ENCODE measurements at places on chromosomes 11 and 22. TPM values are rescaled to one million over a fixed set of nuclear protein-coding genes. Genes with fewer than 3 reads are reported as not detected.

DNA sequence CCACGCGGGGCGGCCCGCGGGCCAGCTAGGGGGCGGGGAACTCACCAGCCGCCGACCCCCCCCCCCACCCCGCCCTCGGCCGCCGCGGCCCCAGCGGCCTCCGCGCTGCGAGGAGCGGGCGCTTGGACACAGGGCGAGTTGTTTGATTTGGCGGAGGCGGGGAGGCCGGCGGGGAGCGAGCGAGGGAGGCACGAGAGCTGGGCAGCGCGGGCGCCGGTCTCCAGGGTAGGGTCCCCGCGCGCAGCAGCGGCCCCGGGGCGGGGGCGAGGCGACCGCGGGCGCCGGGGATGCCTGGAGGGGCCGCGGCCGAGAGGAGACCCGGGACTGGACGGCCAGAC is 64.4 kb downstream of the NAV2 start:
- DNase-seq = no peak

The PRG2 gene
- total RNA-seq = not detected

The CD59 gene
- 587 TPM for total RNA-seq

- DNase-seq = no peak
These were observed 5.9 kb downstream of the CHKA start for GRCh38 chr11:68115285-68115684.

DNA sequence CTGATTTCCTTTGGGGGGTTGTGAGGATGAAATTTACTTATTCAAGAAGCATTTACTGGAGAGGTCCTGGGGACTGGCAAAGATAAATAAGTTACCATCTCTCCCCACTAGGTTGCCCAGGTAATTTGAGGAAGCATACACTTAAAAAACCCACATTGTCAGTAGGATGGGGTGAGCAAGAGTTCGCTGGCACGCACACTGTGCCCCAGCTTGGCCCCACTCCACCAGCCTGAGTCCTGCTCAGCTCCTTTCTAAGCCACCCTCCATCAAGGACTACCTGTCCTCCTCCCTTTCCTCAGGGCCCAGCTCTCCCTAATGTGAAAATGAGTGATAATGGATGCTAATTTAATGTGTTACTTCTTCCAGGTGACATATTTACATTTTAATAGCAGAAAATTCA is 216.5 kb upstream of the PLET1 start:
- DNase-seq = no peak

The KCNE3 gene
- 0.31 TPM for total RNA-seq

- no peak for DNase-seq
These were observed 9.9 kb downstream of the OVCH2 start for GRCh38 chr11:7696424-7696823.

- DNase-seq = no peak
These were observed 8.6 kb downstream of the CFL1 start for GRCh38 chr11:65849366-65849765.

The LARGE1 gene
- 92.6 TPM for total RNA-seq

The GDPD4 gene
- total RNA-seq = not detected

- no peak for DNase-seq
These were observed 32.6 kb downstream of the KREMEN1 start for GRCh38 chr22:29105468-29105867.

DNA sequence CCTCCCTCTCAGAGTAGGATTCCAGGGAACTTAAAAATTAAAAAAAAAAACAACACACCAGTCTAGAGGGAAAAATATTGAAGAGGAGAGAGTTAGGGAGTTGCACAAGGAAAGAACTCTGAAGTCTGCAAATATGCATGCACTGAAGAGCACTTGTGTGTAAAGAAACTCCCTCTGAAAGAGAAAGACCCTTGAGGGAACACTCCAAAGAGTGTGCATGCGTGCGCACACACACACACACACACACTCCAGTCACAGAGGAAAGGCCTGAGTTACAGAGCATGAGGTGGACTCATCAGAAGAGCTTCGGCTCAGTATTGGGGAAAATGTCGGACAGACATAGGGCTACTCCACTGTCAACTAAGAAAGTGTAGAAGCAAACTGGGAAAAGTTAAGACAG is 30.1 kb downstream of the GGTLC2 start:
- no peak for DNase-seq

DNA sequence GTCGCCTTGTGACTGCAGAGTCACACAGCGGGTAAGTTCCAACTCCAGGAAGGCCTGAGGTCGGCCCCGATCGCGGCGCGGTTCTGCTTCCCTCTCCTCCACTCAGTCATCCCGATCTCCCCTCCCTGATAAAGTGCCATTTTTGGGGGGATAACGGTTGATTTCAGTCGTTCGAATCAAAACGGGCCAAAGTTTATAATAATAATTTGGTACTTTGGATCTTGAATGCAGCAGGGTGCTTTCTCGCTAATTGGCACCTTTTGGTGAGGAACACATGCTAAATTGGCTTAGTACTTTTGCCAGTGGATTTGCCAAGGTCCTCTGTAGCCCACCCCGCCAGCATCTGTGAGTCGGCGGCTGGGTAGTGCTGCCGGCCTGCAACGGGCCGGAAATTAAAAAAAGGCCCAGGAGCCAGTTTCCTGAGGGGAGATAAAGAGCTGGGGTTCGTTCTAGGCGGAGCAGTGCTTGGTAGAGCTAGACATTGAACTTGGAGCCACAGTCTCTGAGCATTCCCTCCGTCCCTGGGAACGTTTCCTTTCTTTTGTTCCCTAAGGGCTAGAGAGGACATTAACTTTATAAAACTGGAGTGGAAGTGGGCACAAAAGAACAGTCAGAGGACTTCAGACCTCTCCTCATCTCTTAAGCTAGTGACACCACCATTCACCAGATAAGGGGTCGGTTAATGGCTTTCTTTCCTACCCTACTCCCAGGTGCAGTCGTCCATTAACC is 997 bp downstream of the UBE2L3 start:
- peak; percentile 22 for DNase-seq

DNA sequence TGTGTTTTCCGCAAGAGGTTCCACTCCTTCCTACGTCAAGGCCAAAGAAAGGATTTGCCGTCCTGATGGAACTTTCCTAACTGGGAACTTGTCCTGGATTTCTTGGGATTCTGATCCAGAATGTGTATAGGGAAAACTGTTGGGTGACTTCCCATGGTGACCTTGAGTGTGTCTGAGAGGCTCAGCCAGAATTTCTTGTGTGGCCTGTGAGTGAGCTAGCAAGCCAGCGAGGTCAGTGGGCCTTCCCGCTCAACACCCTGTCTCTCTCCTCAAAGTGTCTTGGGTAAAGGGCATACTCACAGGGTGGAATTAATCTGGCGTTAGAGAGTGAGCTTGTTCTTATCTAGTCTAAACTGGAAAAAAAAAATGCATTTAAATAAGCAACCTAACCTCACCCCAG is 20.4 kb downstream of the ZNRF3 start:
- DNase-seq = no peak
